ENCODE measurements at places on chromosomes 2 and 18. TPM values are rescaled to one million over a fixed set of nuclear protein-coding genes. Genes with fewer than 3 reads are reported as not detected.

DNA sequence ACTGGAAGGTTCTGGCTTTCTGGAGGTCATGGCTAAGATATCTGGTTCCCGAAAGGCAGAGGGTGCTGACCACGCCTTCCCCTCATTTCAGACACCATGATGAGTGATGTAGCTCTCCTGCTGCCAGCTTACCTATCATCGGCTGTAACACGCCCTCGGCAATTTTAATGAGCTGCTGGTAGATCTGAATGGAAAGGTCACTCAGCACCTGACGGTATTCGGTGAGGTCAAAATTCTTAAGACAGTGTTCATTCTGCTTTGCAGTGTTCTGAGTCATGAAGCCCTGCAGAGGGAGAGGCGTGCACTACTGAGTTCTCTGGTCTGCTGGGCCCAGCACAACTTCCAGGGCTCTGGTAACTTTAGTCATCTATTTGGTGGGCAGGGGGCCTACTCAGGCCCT is 25.7 kb upstream of the ACAA2 start:
- H3K27me3 ChIP-seq: no peaks in the 10 kb centered on the region
- no peak overlapping the region for H3K4me3 ChIP-seq
- peaks cover 5% of the 10 kb centered on the region for H3K36me3 ChIP-seq
- no peak overlapping the region for H3K27ac ChIP-seq
- H3K4me1 ChIP-seq: no peaks in the 10 kb centered on the region
- no peak for DNase-seq

GRCh38 chr2:50672282-50672681 is 359.6 kb downstream of the NRXN1 start:
- no peak overlapping the region for H3K4me3 ChIP-seq
- H3K27ac ChIP-seq: no peak overlapping the region
- no peaks in the 10 kb centered on the region for H3K27me3 ChIP-seq
- no peaks in the 10 kb centered on the region for H3K4me1 ChIP-seq
- DNase-seq: no peak
- no peaks in the 10 kb centered on the region for H3K36me3 ChIP-seq

DNA sequence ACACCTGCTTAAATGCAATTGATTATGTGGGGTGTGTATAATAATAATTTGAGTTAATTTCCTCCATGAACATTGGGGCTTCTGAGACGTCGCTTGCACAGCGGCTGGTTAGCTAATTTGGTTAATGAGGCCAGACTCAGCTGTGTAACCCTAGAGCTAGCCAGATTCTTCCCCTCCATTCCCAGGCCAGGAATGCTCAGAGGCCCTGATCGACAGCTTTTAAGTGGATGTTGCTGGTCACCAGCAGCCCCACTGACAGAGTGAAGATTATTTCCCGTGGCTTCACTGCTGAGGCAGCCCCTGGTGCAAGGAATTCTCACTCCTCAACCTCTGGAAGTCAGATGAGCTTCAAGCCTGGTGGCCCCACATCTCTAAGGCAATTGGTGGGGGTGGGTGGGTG is 12.4 kb upstream of the EPAS1 start:
- H3K27me3 ChIP-seq: no peaks in the 10 kb centered on the region
- DNase-seq: no peak
- H3K4me1 ChIP-seq: no peaks in the 10 kb centered on the region
- no peak overlapping the region for H3K27ac ChIP-seq

The RNF125 gene
- 8.6 TPM for total RNA-seq

The TNFRSF11A gene
- 2.7 TPM for total RNA-seq

Data from ascending aorta (tissue), 2 donors.